ENCODE measurements at places on chromosomes 1 and 21.

DNA sequence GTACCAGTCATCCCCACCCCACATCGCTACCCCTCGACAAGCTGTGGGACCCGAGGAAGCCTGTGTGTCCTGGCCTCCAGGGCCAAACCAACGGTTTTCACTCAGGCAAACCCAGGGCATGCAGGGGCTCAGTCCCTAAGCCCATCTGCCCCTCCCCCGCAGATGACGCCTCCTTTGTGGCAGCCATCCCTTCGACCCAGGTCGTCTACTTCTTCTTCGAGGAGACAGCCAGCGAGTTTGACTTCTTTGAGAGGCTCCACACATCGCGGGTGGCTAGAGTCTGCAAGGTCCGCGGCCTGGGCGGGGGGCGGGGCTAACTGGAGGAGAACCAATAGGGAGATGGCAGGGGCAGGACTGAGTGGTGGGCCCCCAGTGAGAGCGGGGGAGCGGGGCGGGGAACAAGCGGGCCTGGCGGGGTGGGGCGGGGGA lies 7.4 kb downstream of the SEMA4A start:
- DNase-seq: peak; percentile 74

GRCh38 chr1:156882543-156882942 lies 11.0 kb upstream of the PEAR1 start:
- no peak for DNase-seq

DNA sequence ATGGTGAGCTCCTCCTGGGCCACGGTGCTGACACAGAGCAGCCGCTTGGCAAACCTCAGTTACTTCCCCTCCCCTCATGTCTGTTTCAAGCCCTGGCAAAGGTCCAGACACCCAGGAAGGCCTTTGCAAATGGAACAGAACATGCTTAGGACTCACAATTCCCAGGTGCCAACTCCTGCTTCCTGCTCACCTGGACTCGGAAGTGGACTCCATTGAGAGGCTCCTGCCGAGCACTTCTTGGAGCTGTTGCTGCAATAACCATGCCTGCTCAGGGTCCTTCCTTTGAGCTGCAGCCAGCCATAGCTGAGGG lies 10.7 kb downstream of the DCST2 start:
- no peak for DNase-seq

- DNase-seq: no peak
Measured at GRCh38 chr1:224629965-224630364, 13.8 kb downstream of the CNIH3 start.

- DNase-seq: no peak
Measured at GRCh38 chr1:25131794-25132193, 100.5 kb downstream of the SYF2 start.

- DNase-seq: no peak
Measured at GRCh38 chr1:212976586-212976985, 26.2 kb downstream of the VASH2 start.
